ENCODE measurements at places on chromosomes 12 and 14. TPM values are rescaled to one million over a fixed set of nuclear protein-coding genes. Genes with fewer than 3 reads are reported as not detected.
A peak's percentile ranks its signal among the peaks of the same experiment; 100 is the strongest.

The NINJ2 gene
- total RNA-seq: 5.8 TPM

DNA sequence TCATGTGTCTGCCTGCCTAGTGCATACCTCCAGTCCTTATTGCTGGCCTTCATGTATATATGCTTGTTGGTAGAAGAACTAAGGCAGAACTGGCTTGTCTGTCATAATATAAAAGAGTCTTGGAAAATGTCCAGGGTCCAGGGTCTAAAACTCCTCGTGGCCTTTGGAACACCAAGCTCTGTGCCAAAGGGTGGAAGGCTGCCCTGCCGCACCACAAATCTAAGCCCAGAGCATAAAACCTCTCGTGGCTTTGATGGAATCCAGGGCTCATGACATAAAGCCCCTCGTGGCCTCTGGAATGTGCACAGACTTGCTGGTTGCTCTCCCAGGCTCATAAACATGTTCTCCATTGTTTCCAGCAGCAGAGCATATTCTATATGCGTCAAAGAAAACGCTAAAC lies 107.9 kb downstream of the BBS10 start:
- DNase-seq: no peak
- no peaks in the 10 kb centered on the region for H3K36me3 ChIP-seq
- no peak overlapping the region for H3K27ac ChIP-seq
- H3K27me3 ChIP-seq: no peaks in the 10 kb centered on the region

The C12orf54 gene
- total RNA-seq: not detected

GRCh38 chr12:22234561-22234960 lies 99.9 kb downstream of the ST8SIA1 start:
- H3K27me3 ChIP-seq: no peaks in the 10 kb centered on the region
- H3K27ac ChIP-seq: no peak overlapping the region
- DNase-seq: peak; percentile 62
- no peak overlapping the region for H3K4me3 ChIP-seq
- H3K4me1 ChIP-seq: peaks cover 16% of the 10 kb centered on the region

GRCh38 chr12:65430571-65431306 lies 152.3 kb downstream of the MSRB3 start:
- no peak for DNase-seq
- H3K36me3 ChIP-seq: no peaks in the 10 kb centered on the region
- H3K4me1 ChIP-seq: peaks cover 36% of the 10 kb centered on the region

GRCh38 chr12:94202245-94203180 lies 54.1 kb downstream of the PLXNC1 start:
- H3K27me3 ChIP-seq: peaks cover 12% of the 10 kb centered on the region
- H3K4me3 ChIP-seq: no peak overlapping the region
- H3K4me1 ChIP-seq: peaks cover 3% of the 10 kb centered on the region
- no peaks in the 10 kb centered on the region for H3K36me3 ChIP-seq
- DNase-seq: no peak

DNA sequence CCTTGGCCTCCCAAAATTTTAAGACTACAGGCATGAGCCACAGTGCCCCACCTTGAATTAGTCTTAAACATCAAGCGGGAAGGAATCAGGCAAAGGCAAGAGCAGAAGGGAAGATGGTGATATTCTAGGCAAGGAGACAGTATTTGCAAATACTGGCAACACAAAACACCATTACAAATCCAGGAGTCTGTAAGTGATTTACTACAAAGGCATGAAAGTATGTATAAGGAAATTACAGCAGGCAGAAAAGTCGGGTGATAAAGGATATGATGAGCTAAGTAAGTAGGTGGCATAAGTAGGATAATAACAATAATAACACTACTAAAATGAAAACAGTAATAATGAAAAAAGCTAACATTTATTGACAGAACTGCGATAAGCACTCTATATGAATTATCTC lies 28.5 kb downstream of the FMNL3 start:
- H3K36me3 ChIP-seq: no peaks in the 10 kb centered on the region
- H3K4me1 ChIP-seq: peaks cover 27% of the 10 kb centered on the region
- no peak overlapping the region for H3K27ac ChIP-seq
- H3K4me3 ChIP-seq: no peak overlapping the region

DNA sequence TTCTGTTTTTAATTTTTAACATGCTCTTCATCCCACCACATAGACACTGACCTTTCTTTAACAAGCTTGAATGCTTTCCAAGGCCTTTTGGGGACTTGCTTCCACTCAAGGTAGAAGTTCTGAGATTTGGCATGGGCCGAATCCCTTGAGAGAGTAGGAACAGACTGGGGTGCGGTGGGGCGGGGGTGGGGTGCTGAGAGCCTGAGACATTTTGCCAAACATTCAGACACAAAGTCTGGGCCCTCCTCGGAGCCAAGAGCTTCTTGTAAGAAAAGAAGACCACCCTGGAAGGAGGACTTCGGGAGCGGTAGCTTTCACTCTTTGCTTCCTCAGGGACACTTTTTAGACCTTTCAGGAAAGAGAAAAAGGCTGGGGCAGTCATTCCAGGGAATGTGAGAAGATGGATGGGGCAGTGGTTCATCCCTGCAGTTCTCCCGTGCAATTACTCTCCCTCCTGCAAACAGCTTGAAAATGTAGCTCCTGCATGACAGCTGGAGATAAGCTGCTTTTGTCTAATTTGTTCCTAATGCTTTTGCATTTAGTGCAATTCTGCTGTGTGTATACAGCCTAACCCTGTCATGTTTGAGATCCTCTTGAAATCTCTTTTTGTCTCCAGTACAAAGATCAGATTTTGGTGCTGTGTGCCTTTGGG lies 16.3 kb upstream of the MYO1H start:
- H3K36me3 ChIP-seq: no peaks in the 10 kb centered on the region
- H3K27me3 ChIP-seq: peaks cover 11% of the 10 kb centered on the region
- no peak overlapping the region for H3K4me3 ChIP-seq
- DNase-seq: no peak

DNA sequence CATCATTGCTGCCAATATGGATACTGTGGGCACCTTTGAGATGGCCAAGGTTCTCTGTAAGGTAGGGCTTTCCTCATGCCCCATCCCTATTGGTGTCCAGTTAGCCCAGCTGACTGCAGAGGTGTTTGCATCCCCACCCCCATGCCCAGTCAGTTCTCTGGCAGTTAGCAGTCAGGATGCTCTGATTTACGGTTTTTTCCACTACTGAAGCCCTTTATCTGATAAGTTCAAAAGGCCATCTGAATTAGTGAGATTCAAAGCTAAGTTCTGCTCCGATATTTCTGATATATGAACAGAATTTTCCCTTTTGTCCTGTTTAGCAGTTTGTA lies 773 bp downstream of the GMPR2 start:
- H3K4me3 ChIP-seq: peak overlapping the region; percentile 97
- peaks cover 39% of the 10 kb centered on the region for H3K4me1 ChIP-seq
- H3K36me3 ChIP-seq: peaks cover 40% of the 10 kb centered on the region
- H3K27ac ChIP-seq: peak overlapping the region; percentile 93
- no peak for DNase-seq
- H3K27me3 ChIP-seq: no peaks in the 10 kb centered on the region

- DNase-seq: no peak
- H3K36me3 ChIP-seq: peaks cover 58% of the 10 kb centered on the region
- H3K27ac ChIP-seq: no peak overlapping the region
- no peaks in the 10 kb centered on the region for H3K4me1 ChIP-seq
- no peaks in the 10 kb centered on the region for H3K27me3 ChIP-seq
- H3K4me3 ChIP-seq: no peak overlapping the region
These were observed 19.9 kb upstream of the TAMALIN start for GRCh38 chr12:51986834-51987233.

The CINP gene
- total RNA-seq: 49.2 TPM

DNA sequence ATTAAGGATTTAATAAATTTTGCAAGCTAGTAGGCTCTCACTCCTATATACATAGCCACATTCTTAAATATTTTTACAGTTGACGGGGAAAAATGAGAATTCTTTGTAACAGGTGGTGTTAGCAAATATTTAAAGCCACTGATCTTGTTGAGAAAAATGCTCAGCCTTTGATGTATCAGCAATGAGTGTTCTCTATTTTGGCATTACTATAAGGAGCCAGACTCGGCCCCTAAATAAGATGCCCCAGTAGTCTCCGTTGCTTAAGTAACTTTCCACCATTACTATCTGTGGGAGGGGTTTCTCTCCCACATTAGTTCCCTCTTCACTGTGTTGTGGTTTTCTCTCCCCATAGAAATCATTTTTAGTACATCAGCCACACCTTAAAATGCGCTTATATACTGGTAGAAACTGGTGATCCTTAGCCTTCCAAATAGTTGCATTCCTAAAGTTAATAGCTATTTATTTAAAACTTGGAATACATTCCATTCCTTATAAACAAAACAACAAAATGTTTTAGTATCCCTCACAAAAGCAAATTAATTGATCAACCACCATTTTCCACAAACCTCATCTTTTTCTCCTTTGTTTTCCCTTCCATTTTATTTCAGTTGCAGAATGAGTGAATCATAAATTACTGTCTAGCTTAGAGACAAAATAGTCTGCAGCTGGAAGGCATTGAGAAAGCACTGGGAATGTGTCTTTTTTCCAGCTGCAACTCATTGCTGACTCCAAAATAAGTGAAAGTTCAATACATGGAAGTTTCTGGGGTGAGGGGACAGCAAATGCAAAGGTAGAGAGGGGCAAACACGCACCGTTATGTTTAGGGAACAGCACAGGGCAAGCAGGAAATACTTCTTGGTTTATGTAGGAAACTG lies 84.7 kb upstream of the FERMT2 start:
- H3K27me3 ChIP-seq: no peaks in the 10 kb centered on the region
- H3K36me3 ChIP-seq: no peaks in the 10 kb centered on the region

GRCh38 chr12:27361372-27361771 lies 28.7 kb downstream of the BMAL2 start:
- peak overlapping the region; percentile 44 for H3K4me3 ChIP-seq
- H3K27me3 ChIP-seq: no peaks in the 10 kb centered on the region
- H3K4me1 ChIP-seq: peaks cover 33% of the 10 kb centered on the region

DNA sequence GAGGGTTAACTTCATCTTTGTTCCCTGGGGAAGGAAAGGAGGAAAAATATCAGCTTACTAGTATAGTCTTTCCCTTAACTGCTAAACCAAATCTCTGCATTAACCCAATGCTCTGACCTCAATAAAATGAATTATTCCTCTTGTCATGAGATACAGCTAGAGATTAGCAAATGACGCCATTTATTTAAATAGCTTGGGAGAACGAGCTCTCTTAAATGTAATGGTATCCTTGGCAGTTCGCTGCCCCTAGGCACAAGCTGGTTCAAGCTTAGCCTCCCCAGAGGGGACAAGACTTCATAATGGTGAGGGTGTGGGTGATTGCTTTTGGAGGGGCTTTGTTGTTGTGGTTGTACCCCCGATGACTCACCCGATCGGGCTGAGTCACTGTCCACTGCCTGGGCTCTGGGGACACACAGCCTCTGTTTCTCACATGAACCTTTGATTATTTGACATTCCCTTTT lies 19.6 kb downstream of the FNTB start:
- no peaks in the 10 kb centered on the region for H3K36me3 ChIP-seq
- DNase-seq: peak; percentile 78
- H3K4me1 ChIP-seq: peaks cover 45% of the 10 kb centered on the region
- H3K27me3 ChIP-seq: no peaks in the 10 kb centered on the region

- no peaks in the 10 kb centered on the region for H3K4me1 ChIP-seq
- no peak overlapping the region for H3K4me3 ChIP-seq
- no peaks in the 10 kb centered on the region for H3K36me3 ChIP-seq
- no peak overlapping the region for H3K27ac ChIP-seq
- DNase-seq: no peak
- H3K27me3 ChIP-seq: peaks cover 58% of the 10 kb centered on the region
These were observed 24.7 kb downstream of the NCKAP1L start for GRCh38 chr12:54522243-54522642.

The NID2 gene
- 138 TPM for total RNA-seq

GRCh38 chr14:36524220-36524837 lies 4.3 kb upstream of the NKX2-1 start:
- DNase-seq: no peak
- no peaks in the 10 kb centered on the region for H3K36me3 ChIP-seq
- peaks cover 74% of the 10 kb centered on the region for H3K27me3 ChIP-seq
- H3K27ac ChIP-seq: no peak overlapping the region

GRCh38 chr12:7144414-7145120 lies 14.4 kb downstream of the CLSTN3 start:
- no peaks in the 10 kb centered on the region for H3K27me3 ChIP-seq
- DNase-seq: peak; percentile 86
- no peak overlapping the region for H3K4me3 ChIP-seq
- no peak overlapping the region for H3K27ac ChIP-seq
- peaks cover 3% of the 10 kb centered on the region for H3K4me1 ChIP-seq
- peaks cover 9% of the 10 kb centered on the region for H3K36me3 ChIP-seq

DNA sequence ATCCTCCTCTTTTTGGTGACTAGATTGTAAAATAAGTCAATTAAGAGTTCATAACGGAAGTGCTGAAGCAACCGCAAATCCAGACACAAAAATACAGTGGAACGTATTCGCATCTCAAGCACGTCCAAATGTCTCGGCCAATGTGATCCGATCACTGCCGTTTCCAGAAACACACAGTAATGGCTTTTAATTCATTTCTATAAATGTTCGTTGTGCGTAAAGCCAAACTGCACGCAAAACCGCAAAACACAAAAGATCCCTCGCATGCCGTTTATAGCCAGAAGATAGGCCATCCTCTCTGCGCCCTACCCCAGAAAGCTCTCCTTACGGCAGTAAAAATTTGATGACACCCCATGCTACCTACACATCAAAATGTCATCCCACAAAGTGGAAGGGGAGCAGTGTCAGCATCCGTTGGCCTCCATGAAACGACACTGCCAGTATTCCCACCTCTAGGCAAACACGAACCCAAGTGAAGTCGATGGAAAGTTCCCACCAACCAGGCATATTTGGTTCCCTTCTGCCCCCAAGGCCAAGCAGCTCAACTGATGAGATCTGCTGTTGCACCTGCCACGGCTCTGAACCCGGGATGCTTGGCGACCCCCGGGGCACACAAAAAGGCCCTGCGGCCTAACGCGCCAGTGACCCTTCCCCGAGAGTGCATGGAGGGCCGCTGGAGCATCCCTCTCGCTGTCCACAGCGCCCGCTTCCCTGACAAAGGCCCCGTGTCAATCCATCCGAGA lies 1.4 kb downstream of the HECTD4 start:
- H3K4me1 ChIP-seq: peaks cover 11% of the 10 kb centered on the region
- H3K27ac ChIP-seq: peak overlapping the region; percentile 58
- H3K27me3 ChIP-seq: no peaks in the 10 kb centered on the region
- peak; percentile 77 for DNase-seq

DNA sequence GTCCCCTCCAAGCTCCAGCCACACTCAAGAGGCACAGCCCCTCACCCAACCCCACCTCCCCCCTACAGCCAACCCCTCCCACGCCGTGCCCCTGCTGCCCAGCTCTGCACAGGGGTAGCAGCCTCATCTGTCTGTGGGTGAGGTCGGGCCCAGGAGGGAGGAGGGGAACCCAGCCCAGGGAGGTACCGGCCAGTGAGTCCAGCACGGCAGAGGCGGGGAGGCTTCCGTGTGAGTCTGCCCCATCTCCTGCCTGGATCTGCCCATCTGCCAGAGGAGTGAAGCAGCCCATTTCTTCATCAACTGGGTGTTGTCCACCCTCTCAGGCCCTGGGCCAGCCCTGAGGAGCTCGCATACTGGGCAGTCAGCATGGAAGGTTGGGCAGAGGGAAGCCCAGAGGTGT lies 54.2 kb downstream of the CCNK start:
- H3K36me3 ChIP-seq: no peaks in the 10 kb centered on the region
- no peaks in the 10 kb centered on the region for H3K27me3 ChIP-seq
- no peak for DNase-seq
- peak overlapping the region; percentile 33 for H3K27ac ChIP-seq
- H3K4me3 ChIP-seq: peak overlapping the region; percentile 7
- H3K4me1 ChIP-seq: peaks cover 51% of the 10 kb centered on the region
